ENCODE measurements at places on chromosomes 6 and 20. TPM values are rescaled to one million over a fixed set of nuclear protein-coding genes. Genes with fewer than 3 reads are reported as not detected.

DNA sequence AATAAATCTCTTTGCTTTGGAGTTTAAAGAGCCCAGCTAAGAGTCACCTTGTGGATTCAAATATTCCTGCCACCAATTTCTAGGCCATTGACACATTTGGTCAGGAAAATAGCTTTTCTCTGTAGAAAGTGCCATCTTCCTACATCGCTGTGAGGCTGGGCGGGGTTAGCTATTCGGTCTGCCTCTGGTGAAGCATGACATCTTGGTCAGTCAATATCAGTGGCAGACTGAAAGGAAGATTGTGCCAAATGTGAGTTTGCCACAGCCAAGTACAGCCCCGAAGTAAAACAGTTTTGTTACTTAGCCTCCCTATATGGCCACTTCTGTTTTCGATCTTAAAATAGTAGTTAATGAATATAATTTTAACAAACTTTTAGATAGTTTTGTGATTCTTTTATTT lies 65.5 kb upstream of the FABP7 start:
- no peaks in the 10 kb centered on the region for H3K4me1 ChIP-seq
- no peak overlapping the region for H3K4me3 ChIP-seq
- no peaks in the 10 kb centered on the region for H3K36me3 ChIP-seq

- peak overlapping the region; percentile 67 for H3K27ac ChIP-seq
- peaks cover 16% of the 10 kb centered on the region for H3K4me1 ChIP-seq
- DNase-seq = peak; percentile 77
- H3K4me3 ChIP-seq = no peak overlapping the region
These were observed 24.2 kb downstream of the MGME1 start for GRCh38 chr20:17992847-17993513.

GRCh38 chr6:131862476-131862875 lies 54.7 kb downstream of the ENPP1 start:
- H3K36me3 ChIP-seq = no peaks in the 10 kb centered on the region
- H3K4me1 ChIP-seq = peaks cover 17% of the 10 kb centered on the region
- H3K27me3 ChIP-seq = no peaks in the 10 kb centered on the region
- H3K27ac ChIP-seq = no peak overlapping the region
- no peak overlapping the region for H3K4me3 ChIP-seq

DNA sequence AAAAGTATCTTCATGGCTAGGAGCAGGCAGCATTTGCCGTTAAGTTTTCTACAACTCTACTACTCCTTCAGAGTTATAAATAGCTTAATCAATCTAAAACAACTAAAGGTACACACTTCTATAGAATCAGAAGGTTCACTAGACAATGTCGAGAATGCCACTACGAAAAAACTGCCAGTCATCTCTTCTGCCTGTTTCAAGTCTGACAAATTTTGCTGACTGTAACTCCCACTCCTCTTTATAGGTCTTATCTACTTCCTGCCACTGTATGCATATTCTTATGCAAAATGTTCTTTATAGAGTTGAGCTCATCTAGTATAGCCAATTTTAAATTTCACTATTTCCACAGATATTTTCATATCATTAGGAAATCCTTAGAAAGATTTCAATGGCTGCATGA lies 160.1 kb downstream of the EYS start:
- no peaks in the 10 kb centered on the region for H3K4me1 ChIP-seq
- no peaks in the 10 kb centered on the region for H3K36me3 ChIP-seq
- DNase-seq = no peak
- H3K4me3 ChIP-seq = no peak overlapping the region

GRCh38 chr6:47810885-47811284 lies 29.1 kb downstream of the OPN5 start:
- no peak for DNase-seq
- H3K27me3 ChIP-seq = no peaks in the 10 kb centered on the region
- no peak overlapping the region for H3K27ac ChIP-seq
- no peaks in the 10 kb centered on the region for H3K4me1 ChIP-seq
- H3K36me3 ChIP-seq = no peaks in the 10 kb centered on the region

- peaks cover 32% of the 10 kb centered on the region for H3K36me3 ChIP-seq
- H3K27ac ChIP-seq = no peak overlapping the region
- no peak for DNase-seq
- no peak overlapping the region for H3K4me3 ChIP-seq
These were observed 8.4 kb downstream of the RAB5IF start for GRCh38 chr20:36613974-36614373.

DNA sequence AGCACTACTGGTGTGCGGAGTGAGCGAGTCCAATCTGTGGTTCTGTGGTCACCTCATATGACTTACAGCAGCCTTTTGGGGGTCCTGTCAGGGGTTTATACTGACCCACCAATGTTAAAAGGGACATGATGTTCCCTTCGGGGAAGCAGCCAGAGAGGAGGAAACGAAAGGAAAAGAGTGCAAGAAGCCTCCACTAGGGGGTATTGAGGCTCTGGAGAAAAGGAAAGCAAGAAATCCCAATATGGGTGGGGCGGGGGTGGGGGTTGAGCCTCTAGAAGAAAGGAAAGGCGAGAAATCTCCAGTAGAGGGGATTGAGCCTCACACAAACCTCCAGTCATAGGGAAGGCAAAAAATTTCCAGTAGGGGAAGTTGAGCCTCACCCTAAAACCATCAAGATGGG lies 249.3 kb upstream of the ECI2 start:
- no peak overlapping the region for H3K27ac ChIP-seq
- DNase-seq = no peak
- peaks cover 15% of the 10 kb centered on the region for H3K4me1 ChIP-seq
- H3K4me3 ChIP-seq = no peak overlapping the region
- no peaks in the 10 kb centered on the region for H3K27me3 ChIP-seq

- no peaks in the 10 kb centered on the region for H3K36me3 ChIP-seq
- DNase-seq = no peak
- peaks cover 2% of the 10 kb centered on the region for H3K27me3 ChIP-seq
- no peak overlapping the region for H3K4me3 ChIP-seq
- H3K4me1 ChIP-seq = no peaks in the 10 kb centered on the region
These were observed 4.5 kb upstream of the PTCRA start for GRCh38 chr6:42911171-42912021.

DNA sequence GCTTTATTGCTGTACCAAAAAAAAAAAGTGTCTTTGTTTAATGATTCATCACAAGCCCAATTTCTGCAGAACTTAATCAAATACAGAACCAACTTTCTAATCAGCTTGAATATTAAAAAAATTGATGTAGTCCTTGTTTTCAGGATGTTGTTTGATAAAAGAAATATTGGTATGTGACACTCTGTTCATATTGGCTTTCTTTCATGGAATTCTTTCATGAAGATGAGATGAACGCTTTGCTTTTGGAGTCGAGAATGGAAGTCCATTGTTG lies 184.3 kb downstream of the ZNF217 start:
- no peaks in the 10 kb centered on the region for H3K27me3 ChIP-seq
- no peak for DNase-seq
- H3K4me3 ChIP-seq = no peak overlapping the region
- H3K27ac ChIP-seq = no peak overlapping the region
- no peaks in the 10 kb centered on the region for H3K4me1 ChIP-seq
- no peaks in the 10 kb centered on the region for H3K36me3 ChIP-seq

GRCh38 chr6:50819466-50819903 lies 814 bp downstream of the TFAP2B start:
- no peaks in the 10 kb centered on the region for H3K4me1 ChIP-seq
- peaks cover 82% of the 10 kb centered on the region for H3K27me3 ChIP-seq
- no peak for DNase-seq

- H3K36me3 ChIP-seq = peaks cover 24% of the 10 kb centered on the region
These were observed 34.1 kb downstream of the TGM2 start for GRCh38 chr20:38130687-38131587.

DNA sequence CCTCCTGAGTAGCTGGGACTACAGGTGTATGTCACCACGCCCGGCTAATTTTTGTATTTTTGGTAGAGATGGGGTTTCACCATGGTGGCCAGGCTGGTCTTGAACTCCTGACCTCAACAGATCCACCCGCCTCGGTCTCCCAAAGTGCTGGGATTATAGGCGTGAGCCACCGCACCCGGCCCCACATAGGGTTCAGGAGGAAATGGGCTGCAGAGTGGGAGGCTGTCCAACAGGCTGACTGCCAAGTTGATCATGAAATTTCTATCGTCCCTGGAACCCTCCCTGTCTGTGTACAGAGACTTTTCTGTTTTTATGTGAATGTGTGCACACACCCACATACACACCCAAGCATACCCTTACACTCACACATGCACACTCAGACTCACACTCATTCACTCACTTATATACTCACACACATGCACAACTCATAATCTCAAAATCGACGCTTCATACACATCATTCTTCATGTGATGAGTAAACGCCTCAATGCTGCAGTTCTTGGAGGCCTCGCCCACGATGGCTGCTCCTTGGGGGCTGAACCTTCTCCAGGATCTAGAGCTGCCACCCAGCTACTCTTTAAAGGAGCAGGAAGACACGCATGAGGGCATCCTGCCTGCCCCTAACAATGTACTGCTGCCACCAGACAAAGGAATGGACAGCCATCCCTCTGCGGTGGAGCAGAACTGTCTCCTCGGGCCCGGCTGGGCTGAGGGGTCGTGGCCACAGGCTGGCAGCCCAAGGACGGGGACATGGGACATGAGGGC lies 35.6 kb downstream of the SUN5 start:
- no peaks in the 10 kb centered on the region for H3K36me3 ChIP-seq
- H3K4me3 ChIP-seq = no peak overlapping the region
- DNase-seq = no peak
- H3K27ac ChIP-seq = no peak overlapping the region

DNA sequence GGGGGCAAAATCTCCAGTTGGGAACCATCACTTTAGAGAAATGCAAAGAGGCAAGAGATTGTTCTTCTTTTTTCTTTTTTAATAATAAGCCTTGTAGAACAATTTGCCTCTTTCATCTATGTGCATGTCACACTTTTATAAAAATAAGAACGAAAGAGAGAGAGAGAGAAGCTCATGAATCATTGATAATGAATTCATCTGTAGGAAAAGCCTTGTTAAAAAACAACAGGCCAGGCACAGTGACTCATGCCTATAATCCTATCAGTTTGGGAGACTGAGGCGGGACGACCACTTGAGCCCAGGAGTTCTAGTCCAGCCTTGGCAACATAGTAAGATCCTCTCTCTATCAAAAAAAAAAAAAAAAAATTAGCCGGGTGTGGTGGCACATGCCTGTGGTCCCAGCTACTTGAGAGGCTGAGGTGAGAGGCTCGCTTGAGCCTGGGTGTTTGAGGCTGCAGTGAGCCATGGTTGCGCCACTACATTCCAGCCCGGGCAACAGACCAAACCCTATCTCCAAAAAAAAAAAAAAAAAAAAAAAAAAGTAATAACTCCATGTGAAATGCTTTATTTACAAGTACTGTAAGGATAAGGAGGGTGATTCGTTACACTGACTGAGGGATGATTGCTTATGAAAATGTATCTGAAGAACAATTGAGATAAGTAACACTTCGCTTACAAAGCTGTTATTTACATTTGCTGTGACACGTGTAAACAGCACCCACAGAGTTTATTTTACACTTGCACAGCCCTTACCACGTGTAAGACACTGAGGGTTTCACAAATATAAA lies 6.0 kb downstream of the CCN5 start:
- peaks cover 16% of the 10 kb centered on the region for H3K4me1 ChIP-seq
- H3K36me3 ChIP-seq = no peaks in the 10 kb centered on the region
- no peak overlapping the region for H3K27ac ChIP-seq
- H3K27me3 ChIP-seq = no peaks in the 10 kb centered on the region
- peak; percentile 46 for DNase-seq

GRCh38 chr20:10125757-10126156 lies 91.0 kb downstream of the ANKEF1 start:
- no peak overlapping the region for H3K27ac ChIP-seq
- no peaks in the 10 kb centered on the region for H3K27me3 ChIP-seq
- no peaks in the 10 kb centered on the region for H3K4me1 ChIP-seq
- H3K36me3 ChIP-seq = no peaks in the 10 kb centered on the region

GRCh38 chr6:39231521-39232243 lies 2.4 kb upstream of the KCNK5 start:
- H3K27me3 ChIP-seq = peaks cover 13% of the 10 kb centered on the region
- no peaks in the 10 kb centered on the region for H3K36me3 ChIP-seq
- DNase-seq = no peak
- no peak overlapping the region for H3K4me3 ChIP-seq
- H3K27ac ChIP-seq = no peak overlapping the region

GJA1 gene
- total RNA-seq = 235 TPM

GPR63 gene
- 0.13 TPM for total RNA-seq

ELOVL4 gene
- total RNA-seq = 4.1 TPM

NOTCH4 gene
- 120 TPM for total RNA-seq

HDGFL1 gene
- total RNA-seq = not detected

PDE10A gene
- total RNA-seq = 2.9 TPM

SLC17A5 gene
- 15.2 TPM for total RNA-seq

TAB2 gene
- 34.2 TPM for total RNA-seq
